Ovary (tissue), 10 donors: ENCODE measurements at places on chromosomes 3 and 15. TPM values are rescaled to one million over a fixed set of nuclear protein-coding genes. Genes with fewer than 3 reads are reported as not detected.

GRCh38 chr3:30199855-30200254, 406.5 kb upstream of the TGFBR2 start:
- no peaks in the 10 kb centered on the region for H3K27me3 ChIP-seq
- H3K4me3 ChIP-seq: no peak overlapping the region
- H3K36me3 ChIP-seq: no peaks in the 10 kb centered on the region

- H3K27me3 ChIP-seq: no peaks in the 10 kb centered on the region
- H3K4me3 ChIP-seq: no peak overlapping the region
- H3K27ac ChIP-seq: no peak overlapping the region
- H3K4me1 ChIP-seq: no peaks in the 10 kb centered on the region
Observed at GRCh38 chr3:127710155-127710941, 37.6 kb downstream of the ABTB1 start.

- no peaks in the 10 kb centered on the region for H3K27me3 ChIP-seq
- DNase-seq: no peak
- peaks cover 1% of the 10 kb centered on the region for H3K4me1 ChIP-seq
- H3K4me3 ChIP-seq: no peak overlapping the region
- H3K27ac ChIP-seq: no peak overlapping the region
- H3K36me3 ChIP-seq: no peaks in the 10 kb centered on the region
Observed at GRCh38 chr3:197216169-197216860, 82.1 kb downstream of the DLG1 start.

GRCh38 chr15:63832620-63833019, 1.1 kb downstream of the HERC1 start:
- peaks cover 4% of the 10 kb centered on the region for H3K4me1 ChIP-seq
- no peaks in the 10 kb centered on the region for H3K27me3 ChIP-seq
- no peak overlapping the region for H3K27ac ChIP-seq
- DNase-seq: no peak

DNA sequence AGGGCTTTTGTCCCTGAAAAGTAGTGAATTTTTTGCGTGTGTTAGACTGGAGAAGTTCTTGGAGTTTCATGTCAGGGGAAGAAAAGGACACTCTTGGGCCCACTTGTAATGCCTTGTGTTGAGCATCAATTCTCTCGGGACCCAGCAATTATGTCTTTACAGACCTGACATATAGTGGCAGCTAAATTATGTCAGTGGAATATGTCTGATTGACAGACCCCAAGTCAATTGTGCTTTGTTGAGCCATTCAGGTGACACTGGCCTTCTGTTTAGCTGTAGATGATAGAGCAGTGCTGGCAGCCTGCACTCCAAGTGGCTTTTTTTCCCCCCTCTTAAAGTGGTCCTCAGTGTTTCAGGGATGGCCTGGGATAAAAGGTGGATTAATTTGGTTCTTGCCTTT, 112.1 kb upstream of the AGBL1 start:
- no peaks in the 10 kb centered on the region for H3K27me3 ChIP-seq
- H3K27ac ChIP-seq: no peak overlapping the region
- DNase-seq: no peak
- no peaks in the 10 kb centered on the region for H3K36me3 ChIP-seq
- no peaks in the 10 kb centered on the region for H3K4me1 ChIP-seq

DNA sequence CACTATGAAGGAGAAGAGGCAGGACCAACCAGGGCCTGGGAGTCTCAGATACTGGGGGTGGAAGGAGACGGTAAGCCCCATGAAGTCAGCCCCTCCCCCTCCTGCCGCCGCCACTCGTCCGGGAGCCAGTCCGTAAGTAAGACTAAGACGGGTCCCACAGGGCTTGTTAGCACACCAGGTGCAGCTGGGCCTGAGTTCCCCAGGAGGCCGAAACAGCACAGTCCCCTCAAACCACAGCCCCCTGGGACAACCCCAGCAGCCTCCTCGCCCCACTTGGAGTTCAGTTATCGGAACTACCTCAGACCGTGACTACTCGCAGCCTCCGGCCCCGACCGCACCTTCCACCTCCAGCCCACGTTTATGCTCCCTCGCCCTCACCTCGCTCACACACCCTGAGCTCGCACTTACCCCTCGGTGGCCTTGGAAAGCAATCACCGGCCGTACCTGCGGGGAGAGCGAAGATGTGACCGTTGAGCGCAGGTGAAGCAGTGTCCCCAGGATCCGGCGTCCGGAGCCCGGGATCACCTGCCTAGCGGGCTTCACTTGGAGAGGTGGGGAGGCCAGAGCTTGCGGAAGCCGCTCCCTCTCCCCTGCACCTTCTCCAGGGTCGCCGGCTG, 557 bp downstream of the ELL3 start:
- H3K27ac ChIP-seq: peak overlapping the region; percentile 73
- H3K27me3 ChIP-seq: no peaks in the 10 kb centered on the region
- H3K4me1 ChIP-seq: peaks cover 1% of the 10 kb centered on the region
- H3K4me3 ChIP-seq: peak overlapping the region; percentile 57
- H3K36me3 ChIP-seq: no peaks in the 10 kb centered on the region

DNA sequence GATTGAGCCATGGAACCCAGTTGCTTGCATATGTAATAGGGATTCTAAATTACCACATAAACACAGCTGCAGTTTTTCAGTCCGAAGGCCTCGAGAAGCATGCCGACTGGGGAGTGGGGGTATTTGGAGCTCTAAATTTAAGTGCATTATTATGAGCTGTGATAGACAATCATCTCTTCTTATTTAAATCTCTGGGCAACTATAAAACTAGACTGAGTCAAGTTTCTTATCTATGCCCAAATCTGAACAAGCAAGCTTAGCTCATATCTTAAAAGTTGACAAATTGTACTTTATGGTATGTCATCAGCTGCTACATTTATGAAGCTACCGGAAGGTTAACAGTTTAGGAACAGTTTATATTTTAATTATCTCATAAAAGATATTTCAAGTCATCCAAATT, 19.5 kb upstream of the THRB start:
- no peak for DNase-seq
- no peaks in the 10 kb centered on the region for H3K4me1 ChIP-seq
- H3K27me3 ChIP-seq: no peaks in the 10 kb centered on the region
- H3K27ac ChIP-seq: no peak overlapping the region
- H3K4me3 ChIP-seq: no peak overlapping the region
- no peaks in the 10 kb centered on the region for H3K36me3 ChIP-seq

- no peak overlapping the region for H3K4me3 ChIP-seq
- H3K27me3 ChIP-seq: no peaks in the 10 kb centered on the region
- no peak for DNase-seq
- peaks cover 2% of the 10 kb centered on the region for H3K4me1 ChIP-seq
Observed at GRCh38 chr3:71461114-71461513, 122.4 kb downstream of the FOXP1 start.

DNA sequence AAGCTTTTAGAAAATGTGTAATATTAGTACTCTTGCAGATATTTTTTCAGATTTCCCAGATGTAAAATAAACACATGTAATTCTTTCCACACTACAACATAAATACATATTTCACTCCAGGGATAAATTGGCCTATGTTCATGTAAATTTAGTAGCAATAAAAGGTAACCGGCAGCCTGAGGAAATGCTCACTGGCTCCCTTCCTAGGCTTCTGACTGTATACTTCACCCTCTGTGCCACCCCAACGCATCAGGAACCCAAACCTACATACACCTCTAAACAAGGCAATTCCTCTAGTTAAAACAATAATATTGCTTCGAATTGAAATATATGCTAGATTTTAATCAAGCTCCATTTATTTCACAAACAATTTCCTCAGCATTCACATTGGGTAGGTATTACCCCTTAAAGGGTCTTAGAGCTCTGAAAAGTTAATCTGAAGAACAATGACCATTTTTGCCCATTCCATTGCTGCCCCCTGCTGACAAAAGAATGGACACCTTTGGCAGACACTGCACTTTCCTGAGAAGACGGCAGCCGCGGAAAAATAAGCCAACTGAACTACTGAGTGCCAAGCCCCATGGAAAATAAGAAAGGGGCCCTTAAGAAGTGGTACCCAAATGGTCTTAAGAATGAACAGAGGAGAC, 212.5 kb downstream of the OSBPL10 start:
- no peak overlapping the region for H3K27ac ChIP-seq
- peaks cover 3% of the 10 kb centered on the region for H3K4me1 ChIP-seq
- DNase-seq: peak; percentile 62
- H3K27me3 ChIP-seq: no peaks in the 10 kb centered on the region

Gene CSTA
- 5.8 TPM for total RNA-seq

Gene GOLGA8J
- not detected for total RNA-seq

- H3K36me3 ChIP-seq: no peaks in the 10 kb centered on the region
- no peaks in the 10 kb centered on the region for H3K4me1 ChIP-seq
- peak; percentile 31 for DNase-seq
- no peaks in the 10 kb centered on the region for H3K27me3 ChIP-seq
- no peak overlapping the region for H3K4me3 ChIP-seq
- no peak overlapping the region for H3K27ac ChIP-seq
Observed at GRCh38 chr15:75468913-75469598, 17.6 kb upstream of the SIN3A start.

DNA sequence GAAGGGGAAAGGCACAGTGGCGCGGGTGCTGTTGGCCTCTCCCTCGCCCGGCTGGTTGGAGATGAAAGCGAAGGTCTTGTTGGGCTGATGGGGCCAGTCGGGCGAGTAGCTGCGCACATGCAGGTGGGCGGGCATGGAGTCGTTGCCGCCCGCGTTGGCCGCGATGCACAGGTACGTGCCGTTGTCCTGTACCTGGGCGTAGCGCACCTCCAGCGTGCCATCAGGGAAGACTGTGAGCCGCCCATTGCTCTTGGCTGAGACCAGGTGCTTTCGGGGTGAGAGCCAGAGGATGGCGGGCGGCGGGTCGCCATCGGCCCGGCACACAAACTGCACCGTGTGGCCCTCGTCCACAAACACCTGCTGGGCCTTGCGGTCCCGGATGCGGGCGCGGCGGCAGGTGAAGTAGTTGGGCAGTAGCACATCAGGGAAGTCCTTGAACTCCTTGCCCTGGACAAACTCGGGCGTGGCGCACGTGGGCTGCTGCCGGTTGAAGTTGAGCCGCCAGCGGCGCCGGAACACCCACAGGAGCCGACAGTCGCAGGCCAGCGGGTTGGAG, 18.4 kb downstream of the LINGO1 start:
- H3K36me3 ChIP-seq: no peaks in the 10 kb centered on the region
- H3K4me1 ChIP-seq: no peaks in the 10 kb centered on the region
- H3K27ac ChIP-seq: no peak overlapping the region

Gene CMC1
- 12.2 TPM for total RNA-seq

- no peak for DNase-seq
- H3K27ac ChIP-seq: no peak overlapping the region
- no peaks in the 10 kb centered on the region for H3K27me3 ChIP-seq
- no peaks in the 10 kb centered on the region for H3K4me1 ChIP-seq
- no peak overlapping the region for H3K4me3 ChIP-seq
Observed at GRCh38 chr15:78927077-78927790, 17.6 kb downstream of the CTSH start.

Gene SST
- total RNA-seq: not detected

- no peak overlapping the region for H3K4me3 ChIP-seq
- no peak for DNase-seq
- no peaks in the 10 kb centered on the region for H3K27me3 ChIP-seq
- H3K27ac ChIP-seq: no peak overlapping the region
- peaks cover 2% of the 10 kb centered on the region for H3K4me1 ChIP-seq
Observed at GRCh38 chr3:194095464-194095863, 40.5 kb upstream of the HES1 start.

Gene GNAI2
- 216 TPM for total RNA-seq

- no peak overlapping the region for H3K27ac ChIP-seq
- H3K27me3 ChIP-seq: no peaks in the 10 kb centered on the region
- DNase-seq: no peak
- no peaks in the 10 kb centered on the region for H3K36me3 ChIP-seq
Observed at GRCh38 chr3:37501571-37502313, 327.4 kb upstream of the LRRFIP2 start.

GRCh38 chr3:177881351-177881750, 654.9 kb upstream of the KCNMB2 start:
- H3K27me3 ChIP-seq: no peaks in the 10 kb centered on the region
- no peaks in the 10 kb centered on the region for H3K4me1 ChIP-seq
- DNase-seq: no peak
- H3K36me3 ChIP-seq: no peaks in the 10 kb centered on the region

DNA sequence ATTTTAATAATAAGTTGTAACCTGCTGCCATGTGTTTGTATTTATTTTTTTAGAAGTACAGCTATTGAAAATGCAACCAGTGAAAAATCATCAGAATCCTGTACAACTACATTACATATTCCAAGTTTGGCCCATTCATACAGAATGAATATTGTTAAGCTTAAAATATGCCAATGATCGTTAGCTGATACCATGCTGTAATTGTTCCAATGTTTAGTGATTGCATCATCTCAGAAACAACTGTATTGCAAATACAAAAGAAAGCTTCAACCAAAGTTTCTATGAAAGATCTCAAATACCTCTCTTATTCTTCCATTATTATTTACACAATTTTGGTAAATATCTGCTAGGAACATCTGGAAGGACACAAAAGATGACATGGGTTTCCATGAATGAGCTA, 51.6 kb upstream of the ALCAM start:
- no peak overlapping the region for H3K4me3 ChIP-seq
- no peak overlapping the region for H3K27ac ChIP-seq
- no peaks in the 10 kb centered on the region for H3K4me1 ChIP-seq
- H3K36me3 ChIP-seq: no peaks in the 10 kb centered on the region
- no peaks in the 10 kb centered on the region for H3K27me3 ChIP-seq
- no peak for DNase-seq

GRCh38 chr15:50353975-50354837, 792 bp downstream of the GABPB1 start:
- H3K27me3 ChIP-seq: no peaks in the 10 kb centered on the region
- peak overlapping the region; percentile 84 for H3K4me3 ChIP-seq
- DNase-seq: peak; percentile 68

DNA sequence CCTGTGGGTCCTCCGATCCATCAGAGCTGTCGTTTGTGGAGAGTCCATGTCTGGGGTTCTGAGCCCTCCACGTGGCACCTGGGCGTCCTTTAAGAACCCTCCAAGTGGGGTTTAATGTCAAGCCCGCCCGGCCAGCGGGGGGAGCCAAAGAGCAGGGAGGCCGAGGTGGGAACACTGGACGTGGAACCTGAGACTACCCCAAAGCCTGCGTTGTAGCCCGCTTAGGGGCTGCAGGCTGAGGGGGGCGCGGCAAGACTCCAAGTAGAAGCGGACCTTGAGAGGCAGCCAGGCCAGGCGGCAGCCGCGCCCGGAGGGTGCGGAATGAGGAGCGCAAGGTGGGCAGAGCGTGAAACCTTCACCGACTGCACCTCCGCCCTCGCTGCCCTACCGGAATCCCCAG, 126.2 kb upstream of the ATP10A start:
- H3K27ac ChIP-seq: no peak overlapping the region
- DNase-seq: no peak
- no peaks in the 10 kb centered on the region for H3K4me1 ChIP-seq
- no peaks in the 10 kb centered on the region for H3K27me3 ChIP-seq

GRCh38 chr3:42403737-42404136, 6.7 kb downstream of the LYZL4 start:
- no peak for DNase-seq
- no peak overlapping the region for H3K27ac ChIP-seq
- H3K27me3 ChIP-seq: no peaks in the 10 kb centered on the region
- H3K4me3 ChIP-seq: no peak overlapping the region

Gene CPNE9
- not detected for total RNA-seq

- H3K4me3 ChIP-seq: peak overlapping the region; percentile 99
- H3K27ac ChIP-seq: peak overlapping the region; percentile 42
- no peaks in the 10 kb centered on the region for H3K27me3 ChIP-seq
- no peaks in the 10 kb centered on the region for H3K36me3 ChIP-seq
- H3K4me1 ChIP-seq: peaks cover 11% of the 10 kb centered on the region
Observed at GRCh38 chr3:196941729-196942225, 551 bp downstream of the NCBP2 start.
